ENCODE measurements at places on chromosomes 2 and 18.
A peak's percentile ranks its signal among the peaks of the same experiment; 100 is the strongest.

DNA sequence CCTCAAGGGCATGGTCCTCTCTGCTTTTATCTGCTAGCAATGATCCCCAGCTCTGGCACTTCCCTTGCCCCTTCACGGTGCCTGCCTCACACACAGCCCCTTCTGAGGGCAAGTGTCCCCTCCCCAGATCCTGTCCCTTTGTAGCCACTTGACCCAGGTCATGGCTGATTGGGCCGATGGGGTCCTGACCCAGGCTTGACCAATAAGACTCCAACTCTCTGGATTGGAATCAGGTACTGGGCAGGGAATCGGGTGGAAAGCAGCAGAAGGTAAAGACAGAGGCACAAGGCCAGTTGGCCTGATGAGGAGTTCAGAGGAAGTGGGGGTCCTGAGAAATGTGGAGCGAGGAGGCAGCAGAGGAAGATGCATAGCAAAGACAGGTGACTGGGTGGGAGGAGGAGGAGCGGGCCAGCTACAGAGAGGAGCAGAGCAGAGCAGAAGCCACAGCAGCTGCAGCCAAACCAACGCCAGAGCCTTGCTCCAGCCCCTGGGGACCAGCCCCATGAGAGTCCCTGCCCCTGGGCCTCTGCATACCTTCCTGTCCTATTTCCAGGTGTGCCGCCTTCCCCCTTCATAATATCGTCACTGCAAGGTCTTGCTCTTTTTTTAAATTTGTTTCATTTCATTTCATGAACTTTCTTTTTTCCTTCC, 39.1 kb downstream of the CAPN13 start:
- DNase-seq: no peak

GRCh38 chr2:110807522-110807921, 75.1 kb downstream of the ACOXL start:
- DNase-seq: no peak

GRCh38 chr2:168210895-168211570, 36.4 kb downstream of the STK39 start:
- DNase-seq: peak; percentile 34

GRCh38 chr2:228339525-228339924, 158.0 kb upstream of the SPHKAP start:
- no peak for DNase-seq

DNA sequence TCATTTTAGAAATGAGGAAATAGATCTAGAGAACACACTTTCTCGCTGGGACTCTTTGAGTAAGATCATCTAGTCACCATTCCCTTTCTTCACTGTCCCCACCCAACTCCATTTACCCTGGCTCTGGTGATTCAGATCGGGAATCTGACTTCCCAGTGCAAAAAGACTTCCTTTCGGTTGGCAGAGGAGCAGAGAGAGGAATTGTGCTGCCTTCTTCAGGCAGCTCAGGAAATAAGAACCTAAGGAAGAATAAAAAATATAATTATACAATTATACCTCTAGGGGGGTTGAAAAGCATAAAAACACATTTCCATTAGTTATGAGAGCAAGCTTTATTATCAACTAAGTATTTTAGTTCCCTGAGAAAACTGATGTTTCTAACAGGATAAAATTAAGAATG, 9.3 kb upstream of the MPP4 start:
- no peak for DNase-seq

DNA sequence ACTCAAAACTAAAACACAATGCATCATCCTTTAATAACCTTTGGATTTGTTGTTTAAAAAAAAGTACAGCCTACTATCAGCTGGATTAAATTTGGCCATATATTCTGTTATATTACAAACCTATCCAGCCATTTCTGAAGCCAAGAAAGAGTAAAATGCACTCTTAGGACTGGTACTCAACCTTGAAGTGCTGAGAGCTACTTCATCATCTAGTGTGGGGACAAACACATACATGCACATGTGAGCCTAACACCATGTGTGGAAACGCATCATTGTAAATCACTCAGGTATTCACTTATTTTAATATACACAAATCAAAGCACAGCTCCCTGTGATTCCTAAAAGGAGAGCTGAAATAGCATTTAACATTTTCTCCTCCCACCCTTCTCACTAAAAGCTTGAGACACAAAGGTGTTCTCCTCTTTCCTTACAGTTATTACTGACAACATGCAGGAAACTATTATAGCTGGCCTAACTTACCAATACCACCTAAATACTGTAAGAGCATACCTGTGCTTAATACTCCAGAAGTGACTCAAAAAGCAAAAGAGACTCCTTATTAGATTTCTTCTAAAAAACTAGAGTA, 7.5 kb downstream of the BAZ2B start:
- no peak for DNase-seq

DNA sequence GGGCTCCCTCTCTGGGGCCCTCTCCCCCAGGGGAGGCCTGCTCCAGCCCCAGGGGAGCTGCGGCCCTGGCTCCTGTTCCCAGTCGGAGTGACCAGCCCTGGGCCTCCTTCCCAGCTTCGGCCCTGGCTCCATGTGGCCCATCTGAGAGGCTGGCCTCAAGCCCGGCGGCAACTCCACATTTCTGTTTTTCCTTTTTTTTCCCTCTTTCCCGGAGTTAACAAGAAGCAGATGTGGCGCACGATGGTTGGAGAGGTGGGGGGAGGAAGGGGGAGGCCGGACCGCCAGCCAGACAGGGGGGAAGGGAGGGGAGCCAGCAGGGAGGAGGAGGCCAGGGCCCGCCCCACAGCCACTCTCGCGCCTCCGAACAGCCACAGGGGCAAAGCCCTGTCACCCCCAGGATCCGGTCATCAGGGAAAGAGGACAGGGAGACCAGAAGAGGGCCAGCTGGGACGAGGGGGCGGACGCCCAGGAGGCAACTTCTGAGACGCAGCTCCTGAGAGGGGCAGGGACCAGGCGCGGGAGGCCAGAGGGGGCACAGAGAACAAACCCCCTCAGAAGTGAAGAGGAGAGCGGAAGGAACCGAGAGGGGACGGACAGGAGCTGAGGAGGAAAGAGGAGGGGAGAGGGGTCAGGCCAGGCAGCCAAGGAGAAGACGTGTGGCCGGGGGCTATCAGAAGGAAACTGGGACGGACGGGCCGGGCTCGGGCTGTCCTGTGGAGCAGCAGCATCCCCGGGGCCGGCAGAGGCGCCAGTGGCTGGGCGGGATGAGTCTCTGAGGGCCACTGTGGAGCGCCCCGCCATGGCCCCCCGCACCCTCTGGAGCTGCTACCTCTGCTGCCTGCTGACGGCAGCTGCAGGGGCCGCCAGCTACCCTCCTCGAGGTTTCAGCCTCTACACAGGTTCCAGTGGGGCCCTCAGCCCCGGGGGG, at the start of gene EMILIN1:
EMILIN1 (plus strand) TSS at position 349 of the 928 bp plus-strand sequence; CDS start at position 800, 451 bp downstream.
- no peak for DNase-seq

- DNase-seq: no peak
These were observed 104.7 kb upstream of the COPS8 start for GRCh38 chr2:236980961-236981360.

DNA sequence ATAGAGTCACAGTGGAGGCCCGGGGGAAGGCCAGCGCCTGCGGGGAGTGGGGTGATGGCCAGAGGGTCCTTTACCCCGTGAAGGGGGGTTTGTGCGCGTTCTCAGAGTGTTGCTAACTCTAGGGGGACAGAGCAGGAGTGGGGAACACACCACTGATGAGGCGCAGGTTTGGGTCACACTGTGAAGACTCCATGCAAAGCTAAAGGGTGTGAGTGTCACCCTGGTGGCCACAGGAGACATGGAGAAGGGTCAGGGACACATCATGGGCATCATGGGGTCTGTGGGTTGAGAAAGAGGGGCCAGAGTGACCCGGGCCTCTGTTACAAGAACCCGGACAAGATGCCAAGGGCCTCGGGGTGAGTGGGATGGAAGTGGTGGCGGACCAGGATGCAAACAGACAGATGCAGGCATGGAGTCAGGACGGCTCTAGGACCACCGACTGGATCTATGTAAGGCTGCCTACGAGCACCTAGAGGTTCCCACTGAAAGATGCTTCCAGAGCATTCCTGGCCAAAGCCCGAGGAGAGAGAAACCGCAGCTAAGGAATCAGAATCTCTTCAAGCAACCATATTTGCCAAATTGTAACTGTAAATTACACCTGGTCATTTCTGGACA, 84.3 kb downstream of the PXDN start:
- DNase-seq: no peak

GRCh38 chr2:55860832-55861231, 62.8 kb downstream of the EFEMP1 start:
- no peak for DNase-seq

DNA sequence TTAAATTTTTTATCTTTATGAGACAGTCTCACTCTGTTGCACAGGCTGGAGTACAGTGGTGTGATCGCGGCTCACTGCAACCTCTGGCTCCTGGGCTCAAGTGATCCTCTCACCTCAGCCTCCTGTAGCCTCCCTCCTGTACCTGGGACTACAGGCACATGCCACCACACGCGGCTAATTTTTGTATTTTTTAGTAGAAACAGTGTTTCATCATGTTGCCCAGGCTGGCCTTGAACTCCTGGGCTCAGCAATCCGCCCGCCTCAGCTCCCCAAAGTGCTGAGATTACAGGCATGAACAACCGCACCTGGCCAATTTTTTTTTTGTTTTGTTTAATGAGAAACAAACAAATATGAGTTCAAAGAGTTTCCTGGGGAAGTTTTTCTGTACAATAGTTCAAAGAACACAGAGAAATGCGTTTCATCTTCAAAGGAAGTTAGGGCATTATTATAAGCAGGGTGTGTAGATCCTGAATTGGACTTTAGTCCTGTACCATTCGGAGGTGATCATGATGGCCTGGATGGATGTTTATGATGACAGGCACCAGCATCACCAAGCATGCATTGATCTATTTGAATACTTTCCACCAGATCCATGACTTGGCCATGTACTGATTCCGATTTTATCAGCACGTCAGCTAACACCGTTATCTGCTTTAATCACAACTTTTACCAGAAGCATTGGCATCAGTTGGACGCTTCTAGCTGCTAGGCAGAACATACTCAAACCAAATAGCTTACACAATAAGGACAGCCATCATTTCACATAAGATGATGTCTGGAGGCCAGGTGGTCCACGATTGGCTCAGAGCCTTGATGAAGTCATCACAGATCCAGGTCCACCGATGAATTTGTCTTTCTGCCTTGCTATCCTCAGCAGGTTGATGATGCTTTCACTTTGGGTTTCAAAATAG, 28.9 kb downstream of the TCF23 start:
- no peak for DNase-seq

DNA sequence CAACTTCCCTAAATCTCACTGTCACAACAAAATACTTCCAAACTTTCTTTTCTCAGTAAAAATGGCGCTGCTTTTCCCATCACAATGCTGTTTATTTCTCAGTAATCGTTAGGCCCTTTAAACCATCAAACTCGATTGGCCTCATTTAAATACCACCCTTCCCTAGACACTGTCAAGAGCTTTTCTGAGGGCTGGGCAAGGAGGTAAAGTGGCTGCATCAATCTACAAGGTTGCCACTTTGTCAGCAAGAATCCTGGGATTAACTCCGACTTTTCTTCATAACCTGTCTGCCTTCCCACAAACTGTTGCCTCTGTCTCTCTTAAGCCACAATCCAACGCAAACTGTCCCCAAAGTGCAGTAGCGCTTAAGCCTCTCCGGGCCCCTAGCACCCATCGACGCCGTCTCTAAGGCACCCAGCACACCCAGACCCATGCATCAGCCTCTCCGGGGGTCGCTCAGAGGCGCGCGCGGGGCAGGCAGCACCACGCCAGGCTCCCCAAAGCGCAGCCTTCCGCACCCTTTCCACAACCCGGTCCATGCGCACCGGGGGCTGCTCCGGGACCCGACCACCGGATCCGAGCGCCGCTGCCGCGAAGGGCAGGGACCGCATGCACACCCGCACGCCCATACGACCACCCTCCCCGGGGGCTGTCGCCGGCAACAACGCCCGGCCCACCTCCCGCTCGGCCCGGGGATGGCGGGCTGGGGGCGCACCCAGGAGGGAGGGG, 683 bp downstream of the MBOAT2 start:
- DNase-seq: no peak

DNA sequence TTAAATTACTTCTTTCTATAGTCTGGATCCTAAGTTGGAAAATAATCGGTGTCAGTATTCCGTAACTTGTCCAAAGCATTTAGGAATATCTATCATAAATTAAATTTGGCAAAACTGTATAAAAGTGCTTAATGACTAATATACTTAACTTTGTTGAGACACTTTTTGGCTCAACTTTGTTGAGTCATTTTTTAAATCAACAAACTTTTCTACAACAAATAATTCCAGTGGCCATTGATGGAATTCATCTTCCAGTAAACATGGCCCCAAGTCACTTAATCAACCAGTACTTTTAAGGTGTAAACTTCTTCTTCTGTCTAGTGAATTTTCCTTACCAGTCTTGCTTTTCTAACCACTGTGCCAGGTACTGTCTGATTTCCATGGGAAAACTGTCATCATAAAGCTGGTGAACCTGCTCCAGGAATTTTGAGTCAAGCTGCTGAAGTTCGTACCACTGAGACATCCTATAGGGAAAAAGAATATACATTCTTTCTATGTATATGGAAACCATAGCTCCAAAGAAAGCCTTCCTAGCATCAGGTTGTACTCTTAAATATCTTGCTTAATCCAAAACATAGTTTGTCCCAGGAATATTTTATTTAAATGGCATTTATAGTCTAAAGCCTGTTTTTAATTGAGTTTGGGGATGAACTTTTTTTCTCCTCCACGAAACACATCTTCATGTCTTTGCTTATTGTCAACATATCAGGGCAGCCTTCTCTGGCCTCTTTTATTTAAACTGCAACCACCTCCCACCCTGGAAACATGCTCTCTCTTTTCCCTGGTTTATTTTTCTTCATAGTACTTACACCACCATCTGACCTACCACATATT, 4.2 kb downstream of the STAT1 start:
- DNase-seq: no peak

DNA sequence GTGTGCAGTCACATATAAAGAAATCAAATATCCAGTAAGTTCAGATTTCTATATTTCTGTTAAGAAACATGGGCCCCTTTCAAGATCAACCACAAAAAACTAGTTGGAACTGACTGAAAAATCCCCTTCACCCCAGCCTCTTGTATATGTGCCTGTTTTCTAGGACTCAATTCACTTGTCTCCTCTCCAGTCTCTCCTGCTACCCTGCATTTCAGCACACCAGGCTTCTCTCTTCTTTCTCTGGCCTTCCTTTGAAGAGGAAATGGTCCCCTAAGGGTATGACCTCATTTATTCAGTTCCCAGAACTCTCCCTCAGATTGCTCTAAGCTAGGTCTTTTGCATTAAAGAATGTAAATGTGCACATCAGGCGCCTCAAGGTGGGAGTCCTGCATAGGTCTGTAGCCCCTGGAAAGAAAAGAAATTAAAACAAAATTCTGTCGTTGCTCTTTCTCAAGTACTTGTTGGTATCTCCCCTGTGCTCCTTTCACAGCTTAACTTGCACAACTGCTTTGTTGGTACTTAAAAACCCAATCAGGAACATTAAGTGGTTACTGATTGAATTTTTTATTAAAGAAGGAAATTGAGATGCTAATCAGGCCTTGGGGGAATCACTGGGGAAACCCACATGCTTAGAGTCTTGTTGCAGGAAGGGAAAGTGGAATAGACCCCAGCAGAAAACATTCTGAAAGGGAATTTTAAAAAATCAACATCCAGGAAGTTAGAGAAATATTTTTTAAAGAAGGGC, 278.4 kb downstream of the AGPS start:
- no peak for DNase-seq

GRCh38 chr2:158189526-158189925, 87.8 kb downstream of the UPP2 start:
- DNase-seq: no peak

Measured in CD4-positive, alpha-beta T cell treated with Interleukin-4 for 4 hours (primary cell).